Vagina (tissue), 2 donors: ENCODE measurements at places on chromosomes 1 and 21.

DNA sequence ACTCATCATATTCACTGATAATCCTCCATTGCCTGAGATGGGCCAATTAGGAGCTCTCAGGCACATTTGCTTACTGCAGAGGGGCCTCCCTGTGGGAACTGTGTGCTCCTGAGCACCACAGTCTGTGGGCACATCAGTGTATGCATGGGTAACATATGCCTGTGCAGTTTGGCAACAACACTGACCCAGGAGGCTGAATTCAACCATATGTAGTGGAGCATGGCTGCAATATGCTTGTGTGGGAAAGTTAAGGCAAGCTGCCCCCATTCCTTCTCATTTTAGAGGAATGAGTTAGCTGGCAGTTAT lies 11.8 kb upstream of the FMOD start:
- no peak for DNase-seq

DNA sequence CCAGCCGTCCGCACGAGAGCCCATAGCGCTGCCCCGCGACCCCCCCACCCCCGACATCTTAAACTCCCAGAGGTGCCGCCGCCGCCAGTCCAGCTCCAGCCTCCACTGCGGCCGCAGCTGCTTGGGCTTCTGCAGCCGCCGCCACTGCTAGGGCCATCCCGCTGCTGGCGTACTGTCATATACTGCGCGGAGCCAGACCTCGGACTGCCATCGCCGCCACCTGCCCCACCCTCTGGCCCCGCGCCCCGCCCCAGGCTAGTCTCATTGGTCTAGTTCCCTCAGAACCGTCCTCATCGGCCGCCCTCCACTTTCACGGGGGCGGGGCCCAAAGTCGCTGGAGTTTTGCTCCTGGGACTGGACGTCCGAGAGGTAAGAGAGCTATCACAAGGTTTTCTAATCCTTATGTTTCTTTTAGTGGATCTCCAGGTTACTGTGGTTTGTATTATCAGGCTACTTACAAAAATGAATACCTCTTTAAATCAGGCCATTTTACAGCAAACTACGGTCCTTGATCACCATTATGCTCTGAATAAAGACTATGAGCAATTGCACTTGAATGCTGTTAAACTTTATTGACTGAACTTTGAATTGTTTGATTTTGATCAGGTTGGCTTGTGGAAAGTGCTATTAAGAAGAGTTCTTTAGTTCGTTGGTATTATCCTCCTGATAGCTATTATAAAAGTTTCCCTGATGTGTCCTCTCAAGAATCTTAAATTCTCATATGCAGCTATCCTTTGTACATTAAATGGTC lies 2.8 kb upstream of the CD1D start:
- DNase-seq: no peak

GRCh38 chr1:9179463-9180110 lies 50.7 kb upstream of the GPR157 start:
- no peak for DNase-seq

- DNase-seq: no peak
Observed at GRCh38 chr1:223419115-223419514, 25.9 kb downstream of the CCDC185 start.

GRCh38 chr1:46113948-46114347 lies 18.5 kb downstream of the PIK3R3 start:
- no peak for DNase-seq

DNA sequence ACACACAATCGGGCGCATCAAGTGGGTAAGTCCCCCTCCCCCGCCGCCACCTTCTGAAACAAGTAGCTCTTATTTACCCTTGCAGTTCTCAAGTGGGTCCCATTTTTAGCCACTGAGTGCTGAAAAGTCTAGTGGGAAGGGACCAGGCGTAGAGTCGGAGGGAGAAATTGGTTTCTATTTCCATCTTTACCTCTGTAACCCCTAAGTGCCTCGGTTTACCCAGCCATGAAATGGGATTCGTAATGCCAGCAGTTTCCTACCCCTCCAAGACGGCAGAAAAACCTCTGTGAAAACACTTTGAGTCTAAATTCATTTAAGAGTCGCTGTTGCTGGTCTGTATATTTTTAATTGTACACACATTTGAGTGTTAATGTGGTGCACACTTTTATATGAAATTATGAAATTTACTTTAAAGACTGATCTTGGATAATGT lies 928 bp downstream of the TLCD4 start:
- no peak for DNase-seq

DNA sequence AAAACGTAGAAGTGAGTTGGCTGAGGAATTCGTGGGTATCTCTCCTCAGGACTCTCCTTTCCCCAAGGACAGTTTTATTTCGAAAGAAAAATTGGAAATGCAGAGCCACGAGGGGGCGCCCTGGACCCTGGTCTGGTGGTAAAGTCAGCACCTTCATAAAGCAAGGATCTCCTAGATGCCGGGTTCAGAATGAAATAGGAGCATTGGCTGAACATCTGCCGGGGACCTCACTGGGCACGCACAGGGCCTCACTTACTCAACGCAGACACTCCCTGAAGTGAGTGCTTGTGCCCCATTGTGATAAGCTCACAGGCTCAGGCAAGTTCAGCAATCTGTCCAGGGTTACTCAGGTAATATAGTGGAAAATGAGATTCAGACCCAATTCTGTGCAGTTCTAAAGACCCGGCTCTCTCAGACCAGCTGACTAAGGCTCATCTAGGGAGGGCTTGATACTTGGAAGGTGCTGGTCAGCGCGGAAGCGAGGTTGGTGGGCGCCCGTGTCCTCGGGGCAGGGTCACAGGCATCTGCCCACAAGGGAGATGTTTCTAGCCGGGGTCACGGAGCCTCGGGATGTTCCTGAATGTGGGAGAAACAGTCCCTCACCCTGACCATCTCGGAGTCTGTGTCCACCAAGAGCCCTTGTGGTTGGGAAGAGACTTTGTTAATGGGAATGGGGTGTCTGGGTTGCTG lies 55.7 kb upstream of the ETV3 start:
- DNase-seq: peak; percentile 91

DNA sequence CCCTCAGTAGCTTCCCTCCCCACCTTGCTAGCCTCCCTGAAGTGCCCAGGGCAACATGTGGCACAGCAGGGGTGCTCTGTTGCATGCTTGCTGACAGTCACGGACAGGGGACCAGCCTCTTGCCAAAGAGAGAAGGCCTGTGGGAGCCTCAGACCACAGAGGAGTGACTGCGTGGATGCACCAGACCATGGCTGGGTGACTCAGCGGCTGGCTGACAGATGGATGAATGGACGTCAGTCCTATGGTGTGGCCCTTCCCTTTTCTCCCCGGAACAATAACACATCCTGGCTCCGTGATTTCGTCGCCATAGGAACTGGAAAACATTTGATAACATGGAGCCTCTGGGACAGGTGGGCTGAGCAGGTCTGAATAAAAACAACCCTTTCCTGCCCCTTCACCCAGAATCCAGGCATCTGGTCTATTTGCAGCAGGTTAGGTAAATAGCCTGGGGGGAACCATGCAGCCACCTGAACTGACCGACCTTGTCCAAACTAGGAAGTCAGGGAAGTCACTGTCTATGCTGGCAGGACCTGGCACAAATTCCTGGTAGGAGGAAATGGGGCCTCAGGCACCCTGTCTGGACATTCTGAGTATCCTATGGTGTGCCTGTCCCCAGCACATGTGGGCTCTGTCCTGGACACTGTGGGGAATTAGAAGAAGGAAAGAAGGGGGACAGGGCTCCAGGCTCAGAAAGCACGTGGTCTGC lies 53.3 kb downstream of the NENF start:
- DNase-seq: no peak

- DNase-seq: peak; percentile 67
Observed at GRCh38 chr1:207813512-207813881, 61.6 kb downstream of the CD46 start.

- no peak for DNase-seq
Observed at GRCh38 chr1:163538667-163539066, 216.9 kb downstream of the NUF2 start.

DNA sequence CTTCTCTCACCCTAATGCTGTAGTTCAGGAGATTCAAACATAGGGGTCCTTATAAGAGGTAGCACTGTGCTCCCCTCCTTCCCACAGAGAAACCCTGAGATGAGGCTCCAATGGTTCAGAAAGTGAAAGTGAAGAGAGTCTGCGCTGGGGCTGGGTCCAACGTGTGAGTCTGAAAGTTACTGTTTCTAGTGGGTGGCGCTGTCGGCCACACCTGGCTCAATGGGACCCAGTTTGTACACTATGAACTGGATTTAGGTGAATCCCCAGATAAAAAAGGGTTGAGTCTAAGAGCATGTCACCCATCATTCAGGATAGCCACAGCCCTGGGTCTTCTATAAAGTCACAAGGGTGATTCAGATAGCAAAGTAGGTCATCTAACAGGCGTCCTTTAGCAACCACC lies 2.8 kb downstream of the SMCP start:
- DNase-seq: no peak

GRCh38 chr1:31627930-31628559 lies 10.6 kb downstream of the HCRTR1 start:
- DNase-seq: no peak

- DNase-seq: no peak
Observed at GRCh38 chr1:111486431-111486830, 12.6 kb downstream of the C1orf162 start.

DNA sequence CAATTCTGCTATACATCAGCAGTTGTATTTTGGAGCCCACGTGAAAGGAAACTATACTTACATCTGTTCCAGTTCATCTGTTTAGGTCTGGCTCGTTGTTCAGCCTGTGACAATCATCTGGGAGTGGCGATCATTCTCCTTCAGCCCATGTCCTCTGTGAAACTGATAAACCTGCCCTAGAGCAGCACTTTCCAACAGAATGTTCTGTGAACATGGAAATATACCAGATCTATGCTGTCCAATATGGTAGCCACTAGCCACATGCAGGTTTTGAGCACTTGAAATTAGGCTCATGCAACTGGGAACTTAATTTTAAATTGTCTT lies 24.5 kb upstream of the COQ8A start:
- DNase-seq: no peak

DNA sequence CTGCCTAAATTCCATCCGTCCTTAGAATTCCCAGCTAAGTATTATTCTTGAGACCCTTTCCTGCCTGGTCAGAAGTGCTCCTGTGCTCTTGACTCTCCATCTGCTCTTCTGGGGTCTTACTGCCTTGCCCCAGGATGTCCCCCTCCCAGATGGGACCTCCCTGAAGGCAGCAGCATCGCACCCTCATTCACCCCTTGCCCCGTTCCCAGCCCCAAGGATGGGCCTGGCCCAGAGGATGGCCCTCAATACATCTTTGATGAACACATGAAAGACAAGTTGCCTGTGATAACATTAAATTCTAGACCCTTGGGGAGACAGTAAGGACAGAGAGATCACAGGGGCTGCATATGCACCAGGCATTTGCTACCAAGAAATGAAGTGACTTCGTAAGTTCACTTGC lies 167.2 kb downstream of the TRABD2B start:
- DNase-seq: no peak
